Lung (tissue), 17 donors: ENCODE measurements at places on chromosomes 4 and X. TPM values are rescaled to one million over a fixed set of nuclear protein-coding genes. Genes with fewer than 3 reads are reported as not detected.

ARHGEF6 gene
- 22.4 TPM for total RNA-seq

PNMA5 gene
- not detected for total RNA-seq

SFRP2 gene
- total RNA-seq: 5.6 TPM

CDK16 gene
- total RNA-seq: 60.6 TPM

CLTRN gene
- total RNA-seq: 3.6 TPM

ASB12 gene
- not detected for total RNA-seq

USP17L30 gene
- not detected for total RNA-seq

GLRA3 gene
- 0.15 TPM for total RNA-seq

GRCh38 chrX:41313419-41313818 lies 20.5 kb upstream of the DDX3X start:
- H3K36me3 ChIP-seq: no peaks in the 10 kb centered on the region
- no peaks in the 10 kb centered on the region for H3K4me1 ChIP-seq
- no peak overlapping the region for H3K27ac ChIP-seq
- no peak for DNase-seq

GRCh38 chr4:187724456-187724855 lies 271.1 kb upstream of the ZFP42 start:
- DNase-seq: peak; percentile 8
- no peaks in the 10 kb centered on the region for H3K27me3 ChIP-seq

- H3K4me3 ChIP-seq: no peak overlapping the region
- H3K36me3 ChIP-seq: no peaks in the 10 kb centered on the region
- H3K27ac ChIP-seq: no peak overlapping the region
- H3K27me3 ChIP-seq: peaks cover 11% of the 10 kb centered on the region
- no peak for DNase-seq
Measured at GRCh38 chrX:14351611-14352303, 177.6 kb upstream of the GLRA2 start.

DNA sequence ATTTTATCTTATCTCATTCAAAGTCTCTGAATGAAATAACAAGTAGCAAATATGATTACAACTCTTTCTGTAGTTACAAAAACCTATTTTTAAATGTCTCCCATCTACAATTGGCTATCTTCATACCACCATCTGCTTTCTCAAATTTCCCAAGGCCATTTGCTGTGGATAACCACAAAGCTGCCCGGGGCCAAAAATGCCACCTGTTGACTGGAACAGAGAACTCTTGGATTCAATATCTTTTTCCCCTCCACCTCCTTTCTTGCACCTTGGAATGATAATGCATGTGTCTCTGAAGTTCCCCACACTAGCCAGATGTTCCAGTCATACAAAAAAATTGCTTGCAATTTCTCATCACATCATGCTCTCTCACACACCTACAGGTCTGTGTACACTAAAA lies 93.3 kb upstream of the SCML1 start:
- no peak for DNase-seq
- H3K27me3 ChIP-seq: peaks cover 23% of the 10 kb centered on the region
- no peak overlapping the region for H3K4me3 ChIP-seq

GRCh38 chrX:100070334-100070849 lies 339.7 kb downstream of the PCDH19 start:
- no peaks in the 10 kb centered on the region for H3K4me1 ChIP-seq
- no peak for DNase-seq
- H3K4me3 ChIP-seq: no peak overlapping the region
- H3K27me3 ChIP-seq: peaks cover 4% of the 10 kb centered on the region

GRCh38 chr4:69610484-69610883 lies 29.0 kb downstream of the UGT2A2 start:
- H3K4me3 ChIP-seq: no peak overlapping the region
- no peak for DNase-seq
- no peaks in the 10 kb centered on the region for H3K27me3 ChIP-seq
- H3K4me1 ChIP-seq: no peaks in the 10 kb centered on the region

GRCh38 chr4:144450526-144450925 lies 195.4 kb upstream of the HHIP start:
- H3K27ac ChIP-seq: no peak overlapping the region
- peak; percentile 5 for DNase-seq
- H3K4me1 ChIP-seq: no peaks in the 10 kb centered on the region
- H3K36me3 ChIP-seq: no peaks in the 10 kb centered on the region
- H3K4me3 ChIP-seq: no peak overlapping the region
